Stimulated activated CD8-positive, alpha-beta memory T cell treated with anti-CD3 and anti-CD28 coated beads, Interleukin-7, amount 100 ng/mL, for 48 hours (primary cell): ENCODE measurements at places on chromosomes 4 and X.

- DNase-seq = no peak
These were observed 1.6 kb upstream of the F8 start for GRCh38 chrX:155023907-155024833.

DNA sequence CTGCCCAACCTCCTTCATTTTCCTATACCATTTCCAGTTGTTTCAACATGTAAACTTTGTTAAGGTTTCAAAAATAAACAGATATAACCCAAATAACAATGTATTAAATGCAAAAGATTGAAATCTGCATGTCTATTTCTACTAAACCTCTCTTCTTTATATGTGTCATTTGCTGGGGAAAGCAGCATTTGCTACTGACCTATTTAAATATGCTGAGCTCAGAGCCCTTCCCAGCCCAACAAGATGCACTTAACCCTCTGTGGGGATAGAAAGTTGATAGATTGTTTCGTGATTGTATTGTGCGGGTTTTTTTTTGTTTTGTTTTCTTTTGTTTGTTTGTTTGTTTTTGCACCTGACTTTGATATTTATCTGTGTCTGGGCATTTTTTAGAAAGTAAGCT, 139.5 kb downstream of the UCHL1 start:
- DNase-seq = no peak

DNA sequence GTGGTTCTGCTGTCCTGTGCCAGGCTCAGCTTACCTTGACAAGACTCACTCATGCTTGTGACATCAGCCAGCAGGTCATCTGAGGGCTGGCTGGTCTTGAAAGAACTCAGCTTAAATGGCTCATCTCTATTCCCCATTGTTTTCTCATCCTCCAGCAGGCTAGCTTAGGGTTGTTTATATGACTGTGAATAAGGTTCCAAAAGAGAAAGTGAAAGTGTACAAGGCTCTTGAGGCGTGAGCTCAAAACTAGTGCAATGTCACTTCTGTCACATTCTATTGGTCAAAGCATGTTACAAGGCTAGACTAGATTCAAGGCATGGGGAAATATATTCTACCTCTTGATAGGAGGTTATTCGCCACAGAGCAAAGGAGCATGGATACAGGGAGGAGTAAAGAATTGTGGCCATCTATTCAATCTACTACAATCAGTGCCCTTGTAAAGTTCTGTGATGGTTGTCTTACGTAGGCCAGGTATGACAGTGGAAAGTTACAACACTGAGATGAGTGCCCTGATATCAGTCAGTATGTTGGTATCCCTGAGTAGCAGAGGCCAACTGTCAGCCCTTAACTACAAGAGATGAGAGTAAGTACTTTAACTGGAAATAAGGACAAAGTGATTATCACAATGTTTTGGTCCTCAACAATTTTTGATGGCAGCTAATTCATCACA, 19.8 kb upstream of the TMLHE start:
- no peak for DNase-seq

GRCh38 chrX:13094828-13095341, 50.5 kb upstream of the FAM9C start:
- no peak for DNase-seq

- DNase-seq = no peak
These were observed 94.0 kb downstream of the TMA16 start for GRCh38 chr4:163588532-163588931.

GRCh38 chr4:127832585-127832984, 48.1 kb upstream of the PLK4 start:
- DNase-seq = no peak

DNA sequence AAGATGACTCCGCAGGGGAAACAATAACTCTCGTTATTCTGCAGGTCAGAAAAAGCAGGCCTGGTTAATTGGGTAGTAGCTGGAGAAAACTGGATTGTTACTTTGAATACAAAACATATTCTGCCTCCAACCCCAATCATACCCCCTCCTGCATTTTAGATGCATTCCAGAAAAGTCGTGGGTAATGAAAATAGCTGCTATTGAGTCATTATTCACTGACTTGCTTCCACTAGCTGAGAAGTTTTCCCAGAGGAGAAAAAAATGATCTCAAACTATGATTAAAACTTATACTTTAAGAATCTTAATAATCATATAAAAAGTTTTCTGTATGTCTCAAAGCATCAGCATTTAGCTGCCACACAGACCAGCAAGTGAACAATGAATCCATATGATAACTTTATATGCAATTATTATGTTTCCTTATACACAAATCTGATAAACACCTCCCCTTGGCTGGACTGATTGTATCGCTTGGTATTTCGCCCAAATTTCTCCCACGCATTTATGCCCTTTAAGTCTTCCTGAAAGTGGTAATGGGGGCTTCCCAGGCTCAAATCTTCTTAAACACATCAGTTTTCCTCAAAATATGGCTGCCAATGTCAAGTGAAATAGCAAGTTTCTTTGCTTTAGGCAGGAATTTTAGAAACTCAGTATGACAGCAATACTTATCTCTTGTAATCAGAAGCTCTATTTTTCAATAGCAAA, 181.0 kb downstream of the LDB2 start:
- DNase-seq = no peak

GRCh38 chr4:46927201-46927600, 18.2 kb upstream of the COX7B2 start:
- no peak for DNase-seq

DNA sequence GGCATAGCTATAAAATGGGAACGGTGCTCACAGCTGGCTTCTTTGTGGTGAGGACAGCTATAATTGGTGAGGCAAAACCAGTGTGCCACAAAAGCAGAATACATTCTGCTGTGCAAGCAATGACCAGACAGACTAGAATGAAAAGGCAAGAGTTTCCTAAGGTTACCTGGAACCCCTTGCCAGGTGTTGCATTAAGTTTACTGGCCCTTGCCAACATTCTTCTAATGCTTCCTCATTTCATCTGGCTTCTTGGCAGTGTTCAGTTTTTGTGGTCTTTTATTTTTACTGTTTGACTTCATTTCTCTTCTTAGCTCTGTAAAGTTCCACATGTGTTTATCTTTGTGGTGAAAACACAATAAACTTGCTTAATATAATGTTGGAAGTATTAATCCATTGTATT, 131.4 kb downstream of the PTTG2 start:
- DNase-seq = no peak

DNA sequence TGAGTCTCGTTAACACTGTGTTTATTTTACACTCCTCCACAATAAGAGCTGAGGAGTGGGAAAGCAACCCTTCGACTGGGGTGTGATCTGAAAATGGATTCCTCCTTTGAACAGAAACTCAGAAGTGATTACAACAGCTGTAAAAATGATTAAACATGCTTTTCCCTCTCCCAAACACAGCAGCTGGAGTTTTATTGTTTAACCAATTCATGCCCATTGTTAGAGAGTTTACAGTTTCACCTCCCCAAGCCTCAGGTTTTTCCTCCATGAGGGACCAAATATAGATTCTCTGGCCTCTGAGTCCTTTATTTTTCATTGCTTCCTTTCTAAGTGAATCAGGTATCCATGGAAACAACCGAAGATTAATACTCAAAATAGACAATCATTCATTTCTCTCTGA, 263.0 kb upstream of the TAPT1 start:
- DNase-seq = no peak

- DNase-seq = no peak
These were observed 117.3 kb downstream of the DRD5 start for GRCh38 chr4:9898596-9899305.

GRCh38 chr4:146915132-146915531, 30.5 kb downstream of the TTC29 start:
- DNase-seq = no peak

- no peak for DNase-seq
These were observed 8.3 kb downstream of the RPS4X start for GRCh38 chrX:72268597-72269365.
